ENCODE measurements at places on chromosomes 11 and 22.

GRCh38 chr11:8766043-8766987, 83.7 kb downstream of the RPL27A start:
- no peak for DNase-seq

DNA sequence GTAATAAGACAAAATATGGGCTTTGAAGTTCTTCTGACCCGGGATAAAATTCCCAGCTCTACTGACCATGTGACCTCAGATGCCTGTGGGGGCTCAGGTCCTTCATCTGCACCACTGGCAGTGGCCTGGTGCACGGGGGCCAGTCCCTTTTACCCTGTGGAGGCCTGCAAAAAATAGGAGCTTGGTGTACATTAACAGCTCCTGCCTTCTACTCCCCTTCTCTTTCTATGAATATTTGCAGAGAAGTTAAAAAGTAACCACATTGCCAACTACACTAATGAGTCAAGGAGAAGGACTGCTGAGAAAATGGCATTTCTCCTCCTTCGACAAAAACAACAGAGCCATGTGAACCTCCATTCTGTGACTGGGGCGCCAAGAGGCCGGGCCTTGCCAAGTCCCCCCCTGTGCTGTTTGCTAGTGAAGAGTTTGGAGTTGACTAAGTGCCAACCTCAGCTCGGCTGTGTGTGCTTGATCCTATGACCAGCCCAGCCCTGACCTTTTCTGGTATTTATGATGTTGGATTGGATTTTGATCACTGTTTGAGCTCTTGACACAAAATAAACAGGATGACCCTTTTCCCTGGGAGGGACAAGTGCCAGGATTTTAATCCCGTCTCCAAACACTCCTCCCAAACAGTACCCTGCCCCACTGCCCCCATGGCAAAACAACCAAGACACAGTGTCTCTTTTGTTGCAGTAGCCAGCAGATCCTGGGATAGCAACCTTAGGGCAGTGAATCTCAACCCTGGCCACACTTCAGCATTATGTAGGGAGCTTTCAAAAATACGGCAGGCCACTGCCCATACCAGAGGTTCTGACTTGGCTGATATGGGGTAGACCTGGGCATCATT, 380.1 kb downstream of the LARGE1 start:
- no peak for DNase-seq

GRCh38 chr22:23915290-23915689, 21.1 kb downstream of the MIF start:
- DNase-seq: no peak

- no peak for DNase-seq
Measured at GRCh38 chr11:47860536-47860935, 12.4 kb upstream of the NUP160 start.

DNA sequence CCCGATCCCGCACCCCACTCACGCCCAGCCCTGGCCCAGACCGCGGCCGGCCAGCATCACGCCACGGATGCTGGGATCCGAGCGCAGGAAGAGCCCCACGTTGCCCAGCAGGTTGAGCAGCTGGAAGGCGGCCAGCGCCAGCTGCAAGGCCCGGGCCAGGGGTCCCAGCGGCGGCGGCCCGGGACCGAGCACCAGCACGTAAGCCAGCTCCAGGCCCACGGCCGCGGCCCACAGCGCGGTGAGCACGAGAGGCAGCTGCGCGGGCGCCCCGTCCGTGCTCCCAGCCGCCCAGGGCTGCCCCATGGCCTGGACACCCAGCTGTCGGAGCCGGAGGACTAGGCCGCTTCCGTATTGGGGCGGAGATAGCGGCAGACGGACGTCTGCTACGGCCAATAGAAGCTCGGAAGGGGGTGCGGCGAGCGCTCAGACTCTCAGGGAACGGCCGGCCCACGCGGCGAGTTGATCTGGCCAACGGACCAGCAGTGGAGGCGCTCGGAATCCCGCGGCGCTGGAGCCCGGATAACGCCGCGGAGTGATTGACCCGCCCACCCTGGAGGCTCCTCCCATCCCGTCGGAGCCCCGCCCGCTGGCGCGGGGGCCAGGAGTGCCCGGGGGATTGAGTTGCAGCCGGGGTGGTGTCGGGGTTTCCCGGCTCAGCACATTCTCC, at the start of gene ZDHHC24:
ZDHHC24 (minus strand) TSS at position 348 of the 667 bp plus-strand sequence; CDS start at position 303, 45 bp downstream.
- peak; percentile 58 for DNase-seq

DNA sequence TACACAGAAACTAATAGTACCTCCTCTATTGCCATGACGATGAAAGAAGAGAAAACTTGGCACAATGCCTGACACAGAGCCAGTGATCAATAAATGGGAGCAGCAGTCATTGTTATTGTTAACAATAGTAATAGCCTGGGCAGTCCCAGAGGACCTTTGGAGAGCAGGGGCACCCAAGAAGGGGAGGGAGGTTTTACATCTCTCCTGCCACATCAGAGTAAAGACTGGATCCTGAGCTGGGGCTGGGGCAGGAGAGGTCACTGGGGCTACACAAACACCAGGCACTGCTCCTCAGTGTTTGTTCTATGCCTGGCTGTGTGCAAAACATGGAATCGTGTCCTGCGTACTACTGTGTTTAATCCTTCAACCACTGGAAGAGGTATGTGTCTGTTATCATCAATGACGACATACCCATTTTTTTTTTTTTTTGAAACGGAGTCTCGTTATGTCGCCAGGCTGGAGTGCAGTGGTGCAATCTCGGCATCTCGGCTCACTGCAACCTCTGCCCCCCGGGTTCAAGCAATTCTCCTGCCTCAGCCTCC, 25.0 kb upstream of the CREB3L1 start:
- no peak for DNase-seq

Measured in activated CD8-positive, alpha-beta memory T cell treated with anti-CD3 and anti-CD28 coated beads for 4 hours (primary cell).